Caudate nucleus (tissue), 63 donors: ENCODE measurements at places on chromosomes 3 and 15.

GRCh38 chr3:189630767-189631372 lies 319 bp upstream of the TP63 start:
- DNase-seq = no peak

DNA sequence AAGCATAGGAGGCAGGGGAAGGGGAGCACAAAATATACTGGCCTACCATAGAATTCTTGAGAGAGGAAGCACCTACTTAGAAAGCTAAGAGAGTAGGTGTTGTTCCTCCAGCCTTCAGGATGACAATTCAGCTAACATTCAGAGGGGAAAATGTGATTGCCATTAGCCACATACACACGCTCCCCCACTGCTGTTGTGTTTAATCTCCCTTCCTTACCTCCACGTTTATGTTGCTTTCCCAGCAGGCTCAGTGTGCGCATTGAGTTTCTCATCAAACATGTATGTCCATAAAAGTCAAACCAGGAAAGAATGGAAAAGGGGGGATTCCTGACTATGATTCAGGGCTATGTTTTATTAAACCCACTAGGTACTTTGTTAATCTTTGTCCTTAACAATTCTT lies 145.2 kb upstream of the CHRM5 start:
- DNase-seq = no peak

GRCh38 chr3:69214241-69214640 lies 91.8 kb upstream of the LMOD3 start:
- no peak for DNase-seq

DNA sequence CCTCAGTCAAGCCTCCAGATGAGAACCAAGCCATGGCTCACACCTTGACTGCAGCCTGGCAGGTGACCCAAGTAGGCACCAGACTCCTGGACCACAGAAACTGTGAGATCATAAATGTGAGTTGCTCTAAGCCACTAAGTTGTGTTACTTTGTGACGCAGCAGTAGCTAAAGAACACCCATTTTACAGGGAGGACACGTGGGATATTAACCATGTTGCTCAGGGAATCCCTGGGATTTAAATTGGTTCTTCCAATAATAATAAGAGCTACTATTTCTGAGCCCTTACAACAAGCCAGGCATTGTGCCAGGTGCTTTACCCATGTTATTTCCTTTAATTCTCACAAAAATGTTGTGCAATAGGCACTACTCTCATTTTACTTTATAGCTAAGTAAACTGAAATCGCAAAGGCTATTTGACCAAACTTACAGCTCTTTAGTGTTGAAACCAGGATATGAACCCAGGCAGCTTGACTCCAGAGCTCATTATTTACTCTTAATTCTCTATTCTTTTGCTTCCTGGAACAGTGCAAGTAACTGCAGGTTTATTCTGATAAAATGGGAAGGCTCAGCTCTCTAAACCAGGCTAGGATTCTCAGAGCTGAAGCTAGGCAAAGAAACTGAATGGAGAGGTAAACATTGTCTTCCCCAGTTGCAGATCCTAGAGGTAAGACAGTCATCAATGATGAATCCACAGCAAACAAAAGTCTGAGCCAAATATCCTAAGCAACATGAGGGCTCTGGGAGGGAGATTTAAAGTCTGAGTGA lies 294.4 kb downstream of the KBTBD8 start:
- no peak for DNase-seq

DNA sequence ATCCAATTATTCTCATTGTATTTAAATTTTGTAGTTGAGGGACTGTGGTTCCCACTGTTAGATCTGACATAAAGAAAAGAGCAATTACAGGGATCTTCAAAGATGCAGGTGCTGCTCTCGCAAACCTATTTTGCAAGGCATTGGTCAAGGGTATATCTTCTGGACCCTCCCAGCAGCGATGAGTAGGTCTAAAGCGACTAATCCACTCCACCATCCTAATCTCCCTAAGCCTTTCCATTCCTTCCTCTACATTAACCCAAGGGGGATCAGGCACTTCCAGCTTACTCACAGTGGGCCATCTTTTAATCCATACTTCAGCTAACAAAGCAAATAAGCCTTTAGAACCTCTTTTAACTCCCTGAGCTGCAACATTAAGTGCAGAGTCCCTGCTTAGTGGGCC lies 37.0 kb upstream of the CPOX start:
- DNase-seq = no peak

DNA sequence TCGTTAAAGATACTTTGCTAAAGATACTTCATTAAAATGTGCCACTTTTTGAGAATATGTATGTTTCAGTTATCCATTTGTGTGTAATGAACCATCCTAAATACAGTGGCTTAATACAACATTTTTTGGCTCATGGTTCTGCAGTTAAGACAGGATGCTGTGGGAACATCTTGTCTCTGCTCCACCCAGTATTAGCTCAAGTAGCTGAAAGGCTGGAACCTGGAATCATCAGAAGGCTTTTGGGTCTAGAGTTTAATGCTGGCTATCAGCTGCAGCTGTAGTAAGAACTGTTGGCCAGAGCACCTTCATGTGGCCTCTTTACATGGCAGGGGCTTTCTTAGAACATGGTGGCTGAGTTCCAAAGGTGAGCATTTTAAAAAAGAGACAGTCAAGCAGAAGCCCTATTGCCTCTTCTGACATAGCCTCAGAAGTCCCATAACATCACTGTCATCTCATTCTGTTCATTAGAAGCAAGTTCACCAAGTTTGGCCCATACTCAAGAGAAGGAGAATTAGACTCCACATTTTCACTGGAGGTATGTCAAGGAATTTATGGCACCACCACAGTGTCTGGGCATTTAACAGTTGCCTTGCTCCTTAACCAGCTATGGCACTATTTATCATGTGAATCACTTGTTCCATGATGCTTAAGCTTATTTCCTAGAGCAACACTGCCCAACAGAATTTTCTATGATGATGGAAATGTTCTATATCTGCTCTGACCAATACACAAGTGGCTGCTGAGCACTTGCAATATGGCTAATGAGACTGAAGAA lies 70.4 kb upstream of the PDZRN3 start:
- no peak for DNase-seq

GRCh38 chr3:93855401-93855800 lies 118.3 kb downstream of the PROS1 start:
- no peak for DNase-seq

GRCh38 chr3:112437146-112438022 lies 61.9 kb downstream of the BTLA start:
- no peak for DNase-seq

DNA sequence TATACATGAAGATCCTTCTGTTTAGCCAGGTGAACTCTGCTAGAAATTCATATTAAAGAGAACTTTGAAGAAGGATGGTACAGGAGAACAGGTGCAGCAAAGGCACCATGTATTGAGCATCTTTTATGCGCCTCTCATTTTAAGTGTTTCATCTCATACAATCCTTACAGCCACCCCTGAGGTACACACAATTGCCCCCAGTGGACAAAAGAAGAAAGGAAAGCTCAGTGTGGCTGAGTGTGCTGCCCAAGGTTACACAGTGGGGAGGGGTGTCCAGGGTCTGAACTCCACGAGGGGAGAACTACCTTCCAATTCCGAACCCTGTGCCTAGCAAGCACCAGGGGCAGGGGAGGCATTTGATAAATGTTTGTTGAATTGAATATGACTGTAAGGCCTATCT lies 98.6 kb downstream of the MECOM start:
- no peak for DNase-seq

DNA sequence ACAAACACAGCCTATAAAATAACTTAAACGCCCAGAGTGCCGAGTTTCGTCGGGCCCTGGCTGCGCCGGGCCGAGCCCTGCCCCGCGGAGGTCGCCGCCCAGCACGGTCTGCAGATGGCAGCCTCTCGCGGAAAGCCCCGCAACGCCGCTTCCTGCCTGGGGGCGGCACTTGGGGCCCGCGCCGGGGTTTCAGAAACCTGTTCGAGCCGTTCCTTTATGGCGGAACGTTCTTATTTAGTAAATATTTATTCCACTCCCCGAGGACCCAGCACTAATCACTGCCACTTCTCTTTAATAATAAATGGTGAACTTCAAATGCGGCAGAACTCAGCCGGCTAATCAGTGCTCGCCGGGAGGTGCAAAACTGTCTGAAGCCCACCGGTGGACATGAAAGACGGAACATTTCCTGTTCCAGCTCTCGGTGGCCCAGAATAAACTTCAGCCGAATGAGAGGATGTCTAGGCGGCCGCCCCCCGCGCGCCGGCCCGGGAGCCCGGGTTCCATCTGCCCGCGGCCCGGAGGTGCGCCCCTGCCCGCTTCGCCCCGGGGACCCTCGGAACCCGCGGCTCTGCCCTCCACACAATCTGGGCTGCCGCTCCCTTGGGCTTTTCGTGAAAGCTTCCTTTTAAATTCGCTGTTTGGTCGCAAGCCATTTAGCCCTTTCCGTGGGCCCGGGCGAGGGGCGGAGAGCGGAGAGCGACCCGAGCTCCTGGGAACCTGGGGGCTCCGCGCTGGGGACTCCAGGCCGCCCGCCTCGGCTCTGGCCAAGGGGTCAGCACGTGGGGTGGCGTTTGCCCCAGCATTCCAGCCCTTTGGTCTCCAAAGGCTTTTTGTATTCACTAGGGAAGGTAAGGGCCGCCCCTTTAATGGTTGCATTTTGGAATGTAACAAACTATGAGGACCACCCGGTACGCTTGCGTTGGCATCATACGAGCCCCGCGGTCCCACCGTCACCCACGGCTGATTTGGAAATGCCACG lies 110.8 kb upstream of the ATP11B start:
- DNase-seq = peak; percentile 63

- no peak for DNase-seq
These were observed 259.9 kb upstream of the TMC3 start for GRCh38 chr15:81633889-81634288.

DNA sequence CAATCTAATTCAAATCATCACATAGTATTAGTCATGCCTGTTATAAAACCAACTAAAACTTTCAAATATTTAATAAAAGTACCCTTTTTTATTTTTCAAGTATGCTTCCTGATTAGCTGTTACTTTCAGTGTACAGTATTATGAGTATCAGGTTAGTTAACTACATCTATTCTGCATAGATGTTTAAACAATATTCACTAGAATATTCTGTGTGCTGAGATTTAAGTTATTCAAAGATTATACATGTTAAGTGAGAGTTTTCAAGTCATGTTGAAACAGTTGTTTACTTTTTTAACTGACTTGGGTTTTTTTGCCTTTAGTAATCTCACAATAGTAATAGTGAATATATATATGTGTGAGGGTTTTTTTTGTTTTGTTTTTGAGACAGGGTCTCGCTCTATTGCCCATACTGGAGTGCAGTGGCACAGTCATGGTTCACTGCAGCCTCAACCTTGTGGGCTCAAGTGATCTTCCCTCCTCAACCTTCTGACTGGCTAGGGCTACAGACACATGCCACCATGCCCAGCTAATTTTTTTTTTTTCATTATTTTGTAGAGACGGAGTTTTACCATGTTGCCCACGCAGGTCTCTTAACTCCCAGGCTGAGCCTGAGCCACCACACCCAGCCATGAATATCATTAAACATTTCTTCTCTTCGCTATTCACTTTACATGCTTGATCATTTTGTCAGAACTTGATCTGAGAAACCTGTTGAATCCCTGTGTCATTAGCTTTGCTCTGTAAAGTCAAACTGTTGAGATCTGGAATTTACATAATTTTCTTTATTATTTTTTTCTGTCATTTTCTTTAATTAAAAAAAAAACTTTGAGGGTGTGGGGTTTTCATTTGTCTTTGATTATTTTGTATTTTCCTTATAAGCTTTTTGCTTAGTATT lies 286.2 kb upstream of the UBE2E1 start:
- no peak for DNase-seq

DNA sequence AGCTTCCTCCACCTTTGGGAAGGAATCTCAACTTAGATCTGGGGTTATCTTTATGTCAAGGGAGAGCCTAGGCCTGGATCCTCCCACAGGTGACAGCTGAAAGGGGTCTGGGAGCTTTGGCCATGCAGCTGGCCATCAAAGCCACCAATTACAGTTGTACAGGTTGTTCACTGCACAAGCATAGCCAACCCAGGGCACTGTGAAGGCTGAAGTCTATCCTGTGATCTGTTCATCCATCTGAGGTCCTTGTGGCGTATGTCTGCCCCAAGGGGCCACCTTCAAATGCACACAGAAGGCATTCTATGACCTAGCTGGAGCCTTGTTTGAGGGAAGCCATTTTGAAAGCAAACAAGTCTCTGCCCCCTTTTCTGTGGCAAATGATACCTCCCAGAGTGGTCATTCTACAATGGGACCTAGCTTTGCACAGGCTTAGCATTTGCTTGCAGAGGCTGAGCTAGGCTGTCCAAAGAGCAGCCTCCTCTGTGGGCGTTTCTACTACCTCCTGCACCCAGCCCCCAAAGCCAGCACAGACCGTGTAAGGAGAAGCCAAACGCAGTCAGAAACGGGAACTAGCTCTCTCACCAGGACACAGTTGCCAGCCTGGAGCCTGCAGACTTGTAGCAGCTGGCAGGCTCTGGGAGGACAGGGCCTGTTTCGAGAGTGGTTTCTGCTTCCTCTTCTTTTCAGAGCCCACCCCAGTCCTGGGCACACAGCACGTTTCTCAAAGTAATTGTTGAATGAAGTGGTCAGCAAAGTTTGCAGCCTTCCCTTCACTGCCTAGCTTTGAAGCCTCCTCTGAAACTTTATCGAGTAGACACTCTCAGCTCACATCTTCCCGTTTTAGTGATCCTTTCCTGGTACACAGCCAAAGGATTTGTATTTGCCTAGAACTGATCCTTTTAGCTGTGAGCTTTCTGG lies 157.3 kb upstream of the SMAD3 start:
- peak; percentile 9 for DNase-seq

GRCh38 chr15:90817117-90818057 lies 51.0 kb upstream of the FURIN start:
- DNase-seq = no peak

- peak; percentile 1 for DNase-seq
These were observed 279.1 kb upstream of the THRB start for GRCh38 chr3:24773798-24774197.

GRCh38 chr3:113660896-113661295 lies 35.5 kb downstream of the USF3 start:
- no peak for DNase-seq

DNA sequence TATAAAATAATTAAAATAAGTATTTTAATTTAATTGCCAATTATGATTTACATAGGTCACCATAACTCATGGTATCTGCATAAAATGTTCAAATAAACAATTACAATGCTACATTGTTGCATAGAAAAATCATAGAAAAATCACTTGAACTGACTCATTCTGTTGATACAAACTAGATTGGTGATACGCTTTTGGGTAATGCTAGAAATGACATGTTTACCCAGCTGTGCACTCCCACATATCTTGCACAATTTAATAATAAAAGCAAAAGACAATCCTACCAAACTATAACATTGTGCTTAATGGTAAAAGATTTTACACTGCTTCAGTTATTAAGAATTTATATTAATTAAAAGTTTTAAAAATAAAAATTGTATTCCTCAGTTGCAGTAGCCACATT lies 45.8 kb upstream of the FBXL22 start:
- no peak for DNase-seq

- DNase-seq = no peak
These were observed 146.6 kb upstream of the P2RY1 start for GRCh38 chr3:152688313-152688712.

GRCh38 chr3:97884586-97885123 lies 62.8 kb downstream of the CRYBG3 start:
- no peak for DNase-seq

GRCh38 chr3:156507285-156507684 lies 47.6 kb downstream of the SSR3 start:
- no peak for DNase-seq

- no peak for DNase-seq
These were observed 13.4 kb upstream of the SATB1 start for GRCh38 chr3:18438586-18438985.

GRCh38 chr3:140117096-140117526 lies 182.1 kb downstream of the CLSTN2 start:
- DNase-seq = no peak
